A549 treated with GW870086 at 1 μM for 4 hours (cell line): ENCODE measurements at places on chromosomes 5 and 9. TPM values are rescaled to one million over a fixed set of nuclear protein-coding genes. Genes with fewer than 3 reads are reported as not detected.

The ENC1 gene
- 6.1 to 7.1 TPM (median 6.4 TPM) in 5 replicates for total RNA-seq

The SMIM33 gene
- not detected in 5 replicates for total RNA-seq

The MARCHF6 gene
- 42.6 to 77.2 TPM (median 73.6 TPM) in 5 replicates for total RNA-seq

The TRPM3 gene
- not detected in 5 replicates for total RNA-seq

The FAM120AOS gene
- total RNA-seq = 46.1 to 49.6 TPM (median 48.2 TPM) in 5 replicates

The ADAMTS13 gene
- 0.37 to 1.1 TPM (median 0.52 TPM) in 5 replicates for total RNA-seq

The RPL35 gene
- total RNA-seq = 2,775 to 3,328 TPM (median 2,872 TPM) in 5 replicates

The DMRT2 gene
- total RNA-seq = 0.08 to 0.13 TPM in 2 of 5 replicates, not detected in the others

The MOB3B gene
- 7.2 to 11.0 TPM (median 9.6 TPM) in 5 replicates for total RNA-seq

The CDH6 gene
- total RNA-seq = 0.10 to 0.22 TPM (median 0.16 TPM) in 4 of 5 replicates, not detected in the other

The PGM5 gene
- not detected in 5 replicates for total RNA-seq

The OR2V1 gene
- not detected in 5 replicates for total RNA-seq

The SARDH gene
- total RNA-seq = 0.05 to 0.14 TPM (median 0.06 TPM) in 3 of 5 replicates, not detected in the others

The FYB1 gene
- total RNA-seq = 9.4 to 15.8 TPM (median 13.9 TPM) in 5 replicates

The GABRA6 gene
- not detected in 5 replicates for total RNA-seq

The LCN1 gene
- 0.18 TPM in 1 of 5 replicates, not detected in the others for total RNA-seq

The GABRA1 gene
- total RNA-seq = not detected in 5 replicates

The ARSK gene
- total RNA-seq = 6.1 to 7.4 TPM (median 7.1 TPM) in 5 replicates

The CARTPT gene
- not detected in 5 replicates for total RNA-seq

The PDZD2 gene
- 0.10 to 0.79 TPM (median 0.38 TPM) in 5 replicates for total RNA-seq

The PLEKHG4B gene
- 0.77 to 1.6 TPM (median 1.1 TPM) in 5 replicates for total RNA-seq
